ENCODE measurements at places on chromosomes 7 and 10.

- DNase-seq, result no peak
Observed at GRCh38 chr10:59995862-59996261, 89.5 kb upstream of the CCDC6 start.

DNA sequence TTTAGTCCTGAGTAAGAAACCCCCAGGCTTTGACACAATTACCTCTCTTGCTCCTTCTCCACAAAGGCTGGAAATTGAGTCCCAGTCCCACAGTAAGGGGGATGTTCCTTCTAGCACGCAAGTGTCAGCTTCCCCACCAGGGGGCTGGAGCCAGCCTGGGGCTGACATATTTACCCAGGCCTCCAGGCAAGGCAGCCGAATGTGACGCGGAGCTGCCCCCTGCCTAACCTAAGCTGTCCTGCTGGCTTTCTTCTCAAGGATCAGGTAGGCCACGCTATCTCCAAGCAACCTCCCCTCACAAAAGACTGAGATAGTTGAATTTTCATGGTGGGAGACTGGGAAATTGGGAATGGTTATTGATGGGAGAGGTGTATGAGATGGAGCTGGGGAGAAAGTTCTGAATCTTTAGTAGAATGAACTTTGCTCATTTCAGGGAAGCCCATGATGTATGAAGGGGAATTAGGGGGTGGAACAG is 19.2 kb upstream of the BMPER start:
- no peak for DNase-seq

DNA sequence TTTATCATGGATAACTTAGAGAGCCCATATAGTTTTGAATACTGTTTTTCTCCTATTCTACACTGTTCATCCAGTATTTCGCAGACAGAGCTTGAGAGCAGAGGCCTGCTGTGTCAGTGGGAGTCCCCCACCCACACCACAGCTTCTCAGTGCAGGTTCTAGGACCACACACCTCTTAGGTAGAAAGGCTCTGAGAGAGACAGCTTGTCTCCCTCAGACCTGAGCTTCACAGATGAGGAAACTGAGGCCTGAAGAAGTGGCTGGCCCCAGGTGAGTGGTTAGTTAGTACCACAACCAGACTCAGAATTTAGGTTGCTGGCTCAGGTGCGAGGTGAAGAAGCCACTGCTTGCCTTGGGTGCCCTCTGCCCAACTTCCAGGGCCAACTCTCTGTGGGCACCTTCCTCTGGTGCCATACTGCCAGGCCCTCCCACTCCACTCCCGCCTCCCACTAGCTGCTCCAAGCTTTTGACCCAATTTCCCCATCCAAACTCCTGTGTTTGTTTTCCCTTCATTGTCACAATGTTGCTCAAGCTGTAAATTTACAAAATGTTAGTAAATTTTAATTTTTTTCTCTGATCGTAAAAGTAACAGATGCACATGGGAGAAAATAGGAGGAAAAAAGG is 7.6 kb upstream of the HILPDA start:
- DNase-seq, result no peak

DNA sequence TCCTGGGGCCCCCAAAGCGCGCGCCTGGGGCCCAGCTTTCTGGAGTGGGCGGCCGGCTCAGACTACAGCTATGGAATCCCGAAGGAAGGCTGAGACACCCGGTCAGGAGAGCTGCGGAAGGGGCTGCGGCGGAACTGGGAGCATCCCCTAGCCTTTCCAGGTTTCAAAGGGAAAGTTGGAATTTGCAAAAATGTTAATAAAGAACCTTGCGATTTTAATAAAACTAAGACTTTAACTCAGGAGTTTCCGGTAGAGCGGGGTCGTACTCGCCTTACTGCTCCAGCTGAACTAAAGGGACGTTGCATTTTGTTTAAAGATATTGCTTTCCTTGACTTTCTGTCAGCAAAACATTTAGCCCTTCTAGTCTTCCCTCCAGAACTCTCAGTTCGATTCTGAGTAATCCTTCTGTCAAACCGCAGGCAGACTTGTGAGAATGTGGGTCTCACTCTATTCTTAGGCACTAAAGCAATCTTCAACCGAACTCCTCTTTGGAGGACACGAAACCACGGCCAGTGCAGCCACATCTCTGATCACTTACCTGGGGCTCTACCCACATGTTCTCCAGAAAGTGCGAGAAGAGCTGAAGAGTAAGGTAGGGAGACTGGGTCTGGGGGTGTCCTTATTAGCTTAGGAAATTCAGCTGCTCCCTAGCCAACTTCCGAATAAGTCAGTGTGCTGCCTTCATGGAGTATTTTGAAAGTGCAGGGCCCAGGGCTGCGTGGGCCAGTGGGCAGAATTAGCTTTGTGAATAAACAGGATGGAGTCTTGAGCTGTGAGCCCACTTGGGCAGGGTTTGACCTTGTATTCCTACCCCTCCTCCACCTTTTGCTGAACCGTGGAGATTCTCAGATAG is 1.9 kb downstream of the CYP26A1 start:
- no peak for DNase-seq

- DNase-seq, result no peak
Observed at GRCh38 chr10:56449770-56450169, 88.7 kb upstream of the ZWINT start.

GRCh38 chr7:141915565-141915964 is 634 bp upstream of the OR9A4 start:
- DNase-seq, result no peak
